ENCODE measurements at places on chromosomes 2 and 18.

DNA sequence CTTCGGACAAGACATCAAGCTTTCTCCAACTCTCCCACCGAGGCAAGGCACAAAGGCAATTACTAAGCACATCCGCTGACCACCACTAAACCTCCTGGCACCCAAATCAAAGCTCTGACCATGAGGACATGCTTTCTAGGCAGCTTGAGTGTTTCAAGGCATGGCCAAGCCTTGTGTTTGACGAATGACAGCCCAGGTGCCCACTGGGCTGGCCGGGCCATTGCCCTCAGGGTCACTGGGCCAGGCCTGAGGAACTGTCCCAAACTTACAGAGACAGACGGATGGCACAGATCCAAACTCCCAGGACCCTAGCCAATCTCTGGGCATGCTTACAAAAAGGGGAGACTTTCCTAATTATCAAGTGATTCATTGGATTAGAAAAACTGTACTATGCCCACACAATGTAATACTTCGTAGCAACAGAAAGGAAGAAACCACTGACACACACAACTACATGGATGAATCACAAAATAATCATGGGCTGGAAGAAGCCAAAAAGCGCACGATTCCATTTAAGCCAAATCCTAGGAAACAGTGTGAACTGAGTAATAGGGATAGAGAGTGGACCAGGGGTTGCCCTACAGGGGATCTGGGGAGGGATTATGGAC lies 20.2 kb downstream of the CRACDL start:
- no peak for DNase-seq

DNA sequence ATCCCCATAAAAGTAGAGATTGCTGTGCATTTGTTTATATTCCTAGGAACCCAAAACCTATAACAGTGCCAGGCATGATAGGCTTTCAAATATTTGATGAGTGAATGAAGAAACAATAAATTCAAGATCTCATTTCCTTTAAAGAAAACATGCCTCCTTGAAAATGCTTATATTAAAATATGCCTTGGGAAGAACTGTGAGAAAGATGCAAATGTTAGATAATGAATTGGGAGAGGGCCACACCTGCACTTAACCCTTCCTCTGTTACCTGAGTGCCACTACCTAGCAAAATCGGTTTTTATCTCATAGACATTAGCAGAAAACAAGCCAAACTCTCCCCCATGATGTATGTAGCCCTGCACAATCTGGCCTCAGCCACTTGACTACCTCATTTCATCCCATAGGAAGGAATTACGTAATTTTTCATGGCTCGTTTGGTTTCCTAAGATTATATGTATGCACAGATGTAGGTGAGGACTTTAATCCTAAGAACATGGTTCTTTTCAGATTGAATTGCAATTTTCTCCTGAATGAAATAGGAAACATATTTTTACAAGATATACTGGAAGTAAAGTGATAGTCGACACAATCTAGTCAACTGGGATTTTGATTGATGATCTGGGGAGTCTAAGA lies 25.2 kb downstream of the GULP1 start:
- no peak for DNase-seq

GRCh38 chr18:65498605-65499004 lies 252.2 kb upstream of the CDH7 start:
- DNase-seq, result no peak

DNA sequence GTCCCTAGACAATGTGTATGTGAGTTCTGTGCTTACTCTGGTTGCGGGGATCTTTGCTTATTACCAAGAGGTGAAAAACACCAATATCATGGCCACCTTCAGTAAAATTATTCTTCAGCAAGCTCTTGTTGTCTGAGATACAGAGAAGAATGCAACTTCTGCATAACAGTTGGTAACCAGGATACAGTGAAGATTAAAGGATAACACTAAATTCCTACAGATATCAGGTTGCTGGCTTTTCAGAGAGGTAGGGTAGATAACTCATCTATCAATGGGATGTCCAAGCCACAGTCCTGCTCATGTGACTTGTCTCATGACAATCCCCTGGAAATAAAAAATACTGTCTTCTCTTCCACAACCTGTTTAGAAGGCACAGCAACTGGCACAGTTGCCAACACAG lies 308.5 kb downstream of the TNS1 start:
- no peak for DNase-seq

- no peak for DNase-seq
Observed at GRCh38 chr2:99851811-99852210, 290.6 kb downstream of the AFF3 start.

GRCh38 chr2:182893666-182894065 lies 27.2 kb upstream of the FRZB start:
- no peak for DNase-seq

GRCh38 chr18:49621717-49622351 lies 60.0 kb downstream of the LIPG start:
- DNase-seq, result no peak

DNA sequence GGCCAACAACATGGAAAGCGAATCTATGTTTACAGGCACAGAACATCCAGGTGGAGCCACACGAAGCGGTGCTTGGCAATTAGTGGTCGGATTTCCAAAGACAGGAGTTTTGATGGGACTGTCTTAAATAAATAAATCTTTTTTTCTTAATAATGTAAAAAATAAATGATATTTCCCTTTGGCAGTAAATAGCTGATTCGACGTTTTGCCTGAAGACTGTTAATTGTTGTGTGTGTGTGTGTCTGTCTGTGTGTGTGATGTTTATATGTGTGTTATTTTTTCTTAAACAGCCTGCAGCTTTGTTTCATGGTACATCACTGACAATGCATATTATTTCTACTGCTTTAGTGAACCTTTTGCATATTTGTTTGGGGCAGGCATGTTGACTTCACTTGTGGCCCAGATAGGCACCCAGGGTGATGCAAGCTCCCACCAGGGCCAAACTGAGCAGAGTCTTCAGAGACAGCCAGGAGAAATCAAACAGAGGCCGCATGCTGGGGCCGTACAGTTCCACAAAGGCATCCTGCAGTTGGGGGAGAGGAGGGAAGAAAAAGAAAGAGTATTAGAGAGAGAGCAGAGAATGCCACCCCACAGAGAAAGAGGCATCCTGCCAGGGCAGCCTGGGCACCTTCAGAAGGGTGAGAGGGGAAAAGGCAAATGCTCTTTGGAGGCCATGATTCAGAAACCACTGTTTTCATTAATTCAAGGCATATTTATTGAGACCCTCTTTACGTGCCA lies 191.2 kb downstream of the BCL2 start:
- DNase-seq, result no peak

GRCh38 chr18:43846299-43846698 lies 569.0 kb upstream of the SYT4 start:
- no peak for DNase-seq

DNA sequence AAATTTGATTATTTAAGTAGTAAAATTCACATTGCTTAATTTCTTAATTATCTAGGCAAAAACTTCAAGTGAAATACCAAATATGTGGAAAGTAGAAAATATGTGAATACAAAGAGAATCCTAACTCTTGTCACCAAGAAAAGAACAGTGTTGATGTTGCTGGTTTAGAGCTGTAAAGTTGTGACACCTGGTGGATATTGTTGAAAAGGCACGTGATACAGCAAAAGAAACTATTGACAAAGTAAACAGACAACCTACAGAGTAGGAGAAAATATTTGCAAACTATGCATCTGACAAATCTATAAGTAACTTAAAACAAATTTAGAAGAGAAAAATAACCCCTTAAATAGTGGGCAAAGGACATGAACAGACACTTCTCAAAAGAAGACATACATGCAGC lies 25.6 kb upstream of the ZC3H15 start:
- DNase-seq, result no peak

- DNase-seq, result no peak
Observed at GRCh38 chr2:186518945-186519344, 32.9 kb downstream of the ZC3H15 start.

GRCh38 chr2:238817382-238817781 lies 30.5 kb upstream of the TWIST2 start:
- no peak for DNase-seq

GRCh38 chr18:3107740-3108151 lies 94.8 kb upstream of the LPIN2 start:
- DNase-seq, result no peak

DNA sequence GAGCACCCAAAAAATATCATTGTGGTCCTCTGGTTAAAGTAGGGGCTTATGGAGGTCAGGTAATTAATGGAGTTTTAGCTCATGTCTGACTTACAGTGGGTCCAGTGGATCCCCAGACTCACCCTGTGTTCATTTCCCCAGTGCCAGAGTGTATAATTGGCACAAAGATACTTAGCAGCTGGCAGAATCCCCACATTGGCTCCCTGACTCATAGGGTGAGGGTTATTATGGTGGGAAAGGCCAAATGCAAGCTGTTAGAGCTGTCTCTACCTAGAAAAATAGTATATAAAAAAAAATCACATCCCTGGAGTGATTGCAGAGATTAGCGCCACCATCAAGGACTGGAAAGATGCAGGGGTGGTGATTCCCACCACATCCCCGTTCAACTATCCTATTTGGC lies 1067.6 kb upstream of the ACVR2A start:
- no peak for DNase-seq

DNA sequence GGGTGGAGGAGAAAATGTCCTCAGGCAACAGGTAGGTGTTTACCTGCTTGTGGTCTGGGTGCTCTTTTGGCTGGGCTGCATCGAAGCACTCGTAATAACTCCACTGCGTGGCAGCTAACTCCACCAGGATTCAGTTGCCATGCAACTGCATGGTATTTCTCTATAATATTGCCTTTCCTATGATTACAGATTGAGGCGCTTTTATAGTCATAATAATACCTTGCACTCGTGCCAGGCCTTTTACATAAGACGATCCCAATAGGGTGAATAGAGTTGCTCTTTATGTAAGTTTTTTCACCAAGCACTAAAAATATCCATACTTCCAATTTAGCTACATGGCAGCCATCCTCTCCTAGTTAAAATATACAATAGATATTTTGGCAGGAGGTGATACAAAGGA lies 19.7 kb upstream of the NYAP2 start:
- peak; percentile 92 for DNase-seq

DNA sequence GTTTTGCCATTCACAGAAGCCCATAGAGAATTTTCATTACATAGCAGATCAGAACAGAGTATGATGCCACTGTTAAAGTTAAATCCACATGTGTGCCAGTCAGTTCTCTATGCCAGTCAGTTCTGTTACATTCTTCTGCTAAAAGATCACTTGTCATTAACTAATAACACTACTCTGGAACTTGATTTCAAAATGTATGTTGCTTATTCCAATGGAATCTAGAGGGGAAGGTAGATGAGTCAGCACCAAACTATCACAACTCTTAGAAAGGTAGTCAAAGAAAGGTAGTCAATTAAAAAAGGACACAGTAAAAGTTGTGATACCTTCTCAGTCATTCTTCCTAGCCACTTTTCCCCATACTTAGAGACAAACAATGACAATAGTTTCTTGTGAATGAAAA lies 1214.4 kb downstream of the LRP1B start:
- DNase-seq, result no peak

DNA sequence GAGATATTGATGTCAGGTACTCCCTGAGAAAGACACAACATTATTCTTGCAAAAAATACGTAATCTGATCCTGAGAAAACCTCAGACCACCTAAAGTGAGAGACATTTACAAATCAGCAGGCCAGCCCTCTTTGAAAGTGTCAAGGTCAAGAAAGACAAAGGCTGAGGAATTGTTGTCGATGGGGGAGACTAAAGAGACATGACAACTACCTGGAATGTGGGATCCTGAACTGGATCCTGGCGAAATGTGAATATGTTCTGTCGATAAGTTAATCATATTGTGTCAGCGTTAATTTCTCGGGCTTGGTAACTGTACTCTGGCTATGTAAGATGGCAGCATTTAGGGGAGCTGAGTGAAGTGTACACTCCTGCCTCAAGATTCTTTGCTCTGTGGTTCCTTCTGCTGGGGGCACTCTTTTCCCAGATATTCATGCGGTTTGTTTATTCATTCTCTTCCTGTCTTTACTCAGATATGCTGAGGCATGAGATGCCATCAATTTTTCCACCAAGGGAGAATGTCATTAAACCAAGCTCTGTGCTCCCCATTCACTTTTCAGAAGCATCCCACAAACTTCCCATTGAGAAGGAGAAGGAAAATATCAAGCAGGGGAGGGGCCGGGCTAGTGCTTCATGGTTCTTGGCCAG lies 154.9 kb downstream of the CAPN13 start:
- no peak for DNase-seq

DNA sequence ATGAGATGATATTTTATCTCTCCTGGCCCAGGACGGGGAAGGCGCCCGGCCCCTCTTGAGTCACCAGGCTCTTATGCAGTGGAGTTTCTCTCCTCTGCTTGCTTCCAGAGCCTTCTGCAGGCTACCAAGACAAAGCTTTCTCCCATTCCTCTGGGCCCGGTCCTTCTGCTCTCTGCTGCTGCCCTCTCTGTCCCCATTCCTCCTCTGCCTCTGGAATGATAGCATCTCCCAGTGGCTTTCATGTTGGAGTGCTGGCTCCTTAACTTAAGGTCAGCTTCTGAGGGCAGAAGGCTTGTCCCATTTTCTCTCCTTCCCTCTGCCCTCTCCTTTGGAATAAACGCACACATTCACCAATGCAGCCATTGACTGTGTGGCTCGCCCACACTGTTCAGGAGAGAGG lies 86.2 kb downstream of the SDC1 start:
- no peak for DNase-seq

DNA sequence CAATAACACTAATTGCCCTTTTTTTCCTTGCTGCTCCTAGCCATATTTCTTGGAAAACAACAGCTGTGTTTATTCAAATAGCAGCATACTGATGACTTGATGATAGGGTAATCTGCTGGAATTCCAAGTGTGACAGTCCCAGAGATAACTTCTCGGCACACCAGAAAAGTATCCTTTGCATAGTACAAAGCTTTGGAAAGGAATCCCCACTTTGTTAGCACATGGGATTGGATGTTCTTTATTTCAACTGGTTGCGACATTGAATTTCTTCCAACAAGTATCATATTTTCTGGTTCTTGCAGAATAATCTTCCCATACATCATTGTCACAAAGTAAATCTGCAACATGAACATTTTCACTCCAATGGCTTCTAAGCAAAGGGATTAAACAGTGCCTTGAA lies 445.8 kb upstream of the ACVR2A start:
- no peak for DNase-seq

GRCh38 chr2:46120792-46121555 lies 176.2 kb upstream of the EPAS1 start:
- DNase-seq, result no peak

- no peak for DNase-seq
Observed at GRCh38 chr2:226185616-226186211, 613.9 kb downstream of the IRS1 start.

- DNase-seq, result no peak
Observed at GRCh38 chr18:50720325-50720674, 99.5 kb downstream of the MRO start.

DNA sequence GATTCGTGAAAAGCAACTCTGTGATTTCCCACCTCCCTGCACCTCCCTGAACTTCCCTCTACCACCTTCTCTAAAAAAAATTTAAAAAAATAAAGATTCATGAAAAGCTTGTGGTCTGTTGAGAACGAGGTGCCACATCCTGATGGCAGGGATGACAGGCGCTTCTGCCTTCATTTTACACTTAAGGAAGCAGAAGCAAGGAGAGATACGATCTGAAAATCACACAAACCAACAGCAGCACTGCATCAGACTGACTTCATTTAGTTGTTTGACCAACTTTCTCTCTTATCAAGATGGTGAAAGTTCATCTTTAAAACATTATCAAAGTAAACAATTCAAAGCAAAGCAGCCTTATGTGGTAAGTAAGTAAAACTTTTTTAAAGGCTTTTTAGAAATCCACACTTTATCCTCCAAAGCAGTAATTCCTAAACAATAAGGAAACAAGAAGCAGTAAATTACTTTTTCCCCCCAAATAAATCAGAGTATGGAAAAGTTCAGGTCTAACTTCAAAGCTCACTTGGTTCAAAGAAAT lies 15.5 kb downstream of the WDFY1 start:
- DNase-seq, result no peak
